Right lung (tissue), 10 donors: ENCODE measurements at places on chromosomes 6 and 20.

GRCh38 chr6:53048431-53049195, 16.6 kb upstream of the FBXO9 start:
- DNase-seq = no peak

- DNase-seq = no peak
Observed at GRCh38 chr6:133034509-133035206, 206.5 kb upstream of the EYA4 start.

GRCh38 chr6:14095437-14095836, 22.1 kb upstream of the CD83 start:
- DNase-seq = no peak

DNA sequence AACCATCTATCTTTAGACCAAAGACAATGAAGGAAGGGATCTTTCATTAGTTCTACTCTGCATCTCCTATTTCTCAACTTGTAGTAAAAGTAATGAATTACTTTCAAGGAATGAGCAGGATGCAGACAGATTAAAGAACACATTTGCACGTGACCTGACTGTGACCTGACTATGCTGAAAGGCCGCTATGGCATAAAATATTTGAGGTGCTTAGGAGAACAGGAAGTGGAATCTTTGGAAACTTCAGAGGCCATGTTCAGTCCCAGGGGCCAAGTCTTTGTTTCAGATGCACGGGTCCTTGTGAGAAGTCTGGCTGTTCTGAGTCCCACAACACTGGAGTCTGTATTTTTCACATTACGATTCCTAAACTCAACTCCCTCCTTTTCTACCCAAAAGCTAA, 41.0 kb downstream of the NINL start:
- DNase-seq = no peak

DNA sequence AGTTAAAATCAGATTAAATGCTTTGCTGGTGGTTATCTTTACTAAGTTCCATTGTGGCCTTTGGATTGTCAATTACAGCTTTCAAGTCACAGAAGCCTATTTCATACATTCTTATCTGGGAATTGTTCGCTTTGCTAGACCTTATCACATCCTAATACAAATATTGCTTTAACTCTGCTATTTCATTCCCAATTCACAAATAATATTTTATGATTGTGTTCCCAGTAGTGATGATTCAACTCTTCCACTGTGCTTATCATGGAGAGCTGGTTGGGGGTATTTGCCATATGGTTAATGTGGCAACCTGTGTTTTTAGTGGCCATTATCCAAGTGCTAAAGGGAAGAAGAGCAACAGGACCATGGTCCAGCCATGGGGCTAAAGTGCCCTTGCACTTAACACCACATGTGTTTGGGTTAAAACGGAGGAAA, 72.9 kb upstream of the GLP1R start:
- DNase-seq = no peak

DNA sequence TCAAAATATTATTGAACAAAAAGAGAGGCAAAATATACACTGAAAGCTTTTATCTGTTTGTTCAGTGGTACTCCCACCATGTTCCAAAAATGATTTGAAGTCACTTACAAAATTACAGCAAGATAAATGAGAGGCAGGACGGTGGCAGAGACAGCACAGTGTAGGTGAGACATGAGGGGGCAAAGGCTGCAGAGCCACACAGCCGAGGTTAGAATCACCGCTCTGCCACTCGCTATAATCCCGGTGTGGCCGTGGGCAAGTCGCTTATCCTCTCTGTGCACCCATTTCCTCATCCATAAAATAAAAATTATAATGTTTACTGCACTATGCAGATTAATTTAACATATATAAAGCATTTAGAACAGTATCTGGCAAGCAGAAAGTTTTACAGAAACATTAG, 140.1 kb upstream of the BEND6 start:
- no peak for DNase-seq

GRCh38 chr6:154341336-154341735, 15.3 kb downstream of the IPCEF1 start:
- DNase-seq = no peak

GRCh38 chr6:131868836-131869235, 61.0 kb downstream of the ENPP1 start:
- DNase-seq = no peak

DNA sequence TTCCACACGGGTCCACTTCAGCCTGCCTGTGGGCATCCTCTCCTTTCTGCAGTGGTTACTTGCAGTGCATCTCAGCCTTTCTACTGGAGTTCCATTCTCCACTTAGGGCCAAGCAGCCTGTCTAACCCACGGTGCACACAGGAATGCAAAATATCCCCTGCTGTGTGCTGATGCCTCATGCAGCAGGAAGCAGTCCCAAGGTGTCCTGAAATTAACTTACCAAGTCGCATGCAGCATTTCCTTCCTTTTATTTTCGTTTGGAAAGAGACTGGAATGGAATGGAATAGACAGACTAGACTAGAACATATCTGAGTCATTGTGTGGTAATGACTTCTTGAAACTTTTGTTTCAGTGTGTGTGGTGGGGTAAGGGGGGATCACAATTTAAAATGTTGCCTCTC, 25.9 kb upstream of the FOXQ1 start:
- no peak for DNase-seq

DNA sequence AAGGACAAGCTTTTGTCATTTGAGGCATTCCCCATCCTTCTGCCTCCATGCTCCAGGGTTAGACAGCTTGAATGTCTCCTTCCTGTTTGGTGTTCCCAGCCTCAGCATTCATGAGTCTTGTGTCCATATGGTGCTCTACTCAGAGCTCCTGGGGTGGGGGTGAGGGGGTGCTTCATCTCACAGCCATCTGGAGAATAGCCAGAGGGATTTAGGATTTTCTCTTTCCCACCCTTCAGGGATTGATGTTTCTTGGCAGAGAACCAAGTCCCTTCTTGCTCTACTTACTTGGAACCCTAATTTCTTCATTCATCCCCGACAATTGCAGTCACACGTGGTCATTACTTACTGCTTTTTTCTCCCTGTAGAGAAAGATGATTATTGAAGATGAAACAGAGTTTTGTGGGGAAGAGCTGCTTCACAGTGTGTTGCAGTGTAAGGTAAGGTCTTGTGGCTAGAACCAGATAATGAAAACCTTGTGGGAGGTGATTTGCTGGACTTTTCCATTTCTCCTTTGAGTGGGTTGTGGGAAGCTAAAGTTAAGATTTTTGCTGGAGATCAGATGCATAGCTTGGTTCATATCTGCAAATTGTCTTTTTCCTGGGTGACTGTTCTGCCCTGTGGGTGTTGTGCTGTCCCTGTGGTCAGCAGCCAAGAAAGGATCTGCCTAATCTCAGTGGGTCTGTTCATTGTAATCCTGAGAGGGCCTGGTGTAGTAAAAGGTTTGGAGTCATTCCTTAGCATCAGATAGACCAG, 18.6 kb downstream of the CMTR1 start:
- no peak for DNase-seq

GRCh38 chr6:113971741-113972140, 793 bp upstream of the HDAC2 start:
- DNase-seq = no peak

DNA sequence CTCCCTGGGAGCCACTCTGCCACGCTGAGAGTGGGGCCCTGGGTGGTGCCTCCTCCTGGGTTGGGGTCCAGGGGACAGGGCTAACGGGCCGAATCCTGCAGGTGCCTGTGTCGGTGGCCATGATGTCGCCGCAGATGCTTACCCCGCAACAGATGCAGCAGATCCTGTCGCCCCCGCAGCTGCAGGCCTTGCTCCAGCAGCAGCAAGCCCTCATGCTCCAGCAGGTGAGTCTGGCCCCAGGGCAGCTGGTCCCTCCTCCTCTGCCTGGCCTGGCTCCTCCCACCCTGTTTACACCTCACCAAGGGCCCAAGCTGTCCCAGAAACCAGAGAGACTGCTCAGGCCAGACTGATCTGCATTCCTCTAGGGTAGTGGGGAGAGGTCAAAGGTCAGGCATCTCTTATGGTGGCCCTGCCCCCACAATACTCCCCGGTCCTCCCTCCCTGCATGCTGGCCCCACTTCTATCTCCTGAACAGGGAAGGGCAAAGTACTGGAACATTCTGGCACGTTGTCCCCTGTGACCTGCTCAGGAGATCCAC, 38.6 kb downstream of the FOXP4 start:
- no peak for DNase-seq

GRCh38 chr6:138953451-138953850, 34.6 kb downstream of the REPS1 start:
- no peak for DNase-seq
